Renal cortex interstitium (tissue), 15 donors: ENCODE measurements at places on chromosomes 6 and 20.

DNA sequence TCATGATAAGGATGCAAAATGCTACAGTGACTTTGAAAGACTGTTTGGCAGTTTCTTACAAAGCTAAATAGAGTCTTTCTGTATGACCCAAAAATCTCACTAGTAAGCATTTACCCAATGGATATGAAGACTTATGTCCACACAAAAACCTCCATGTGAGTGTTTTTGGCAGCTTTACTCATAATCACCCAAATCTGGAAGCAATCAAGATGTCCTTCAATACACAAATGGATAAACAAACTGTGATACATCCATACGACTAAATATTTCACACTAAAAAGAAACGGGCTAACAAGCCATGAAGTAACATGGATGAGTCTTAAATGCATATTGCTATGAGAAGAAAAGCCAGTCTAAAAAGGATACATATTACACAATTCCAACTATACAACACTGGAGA, 117.2 kb downstream of the PDE10A start:
- no peak for DNase-seq

DNA sequence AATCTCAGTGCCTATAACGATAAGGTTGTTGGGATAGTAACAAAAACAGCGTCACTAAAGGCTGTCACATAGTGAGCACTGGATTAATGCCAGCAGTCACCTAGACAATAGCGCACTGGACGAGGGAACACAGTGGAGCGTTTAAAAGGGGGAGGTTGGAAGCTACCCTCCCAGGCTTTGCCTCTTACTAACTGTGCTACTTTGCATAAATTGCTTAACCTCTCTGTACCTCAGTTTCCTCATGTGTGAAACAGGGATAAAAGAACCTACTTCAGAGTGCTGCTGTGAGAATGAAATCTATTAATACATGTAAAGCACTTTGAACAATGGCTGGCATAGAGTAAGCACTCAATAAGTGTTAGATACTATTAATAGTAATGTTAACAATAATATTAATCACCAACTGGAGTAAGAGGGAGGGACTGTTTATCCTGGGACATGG, 10.5 kb downstream of the BCL2L1 start:
- DNase-seq = no peak

DNA sequence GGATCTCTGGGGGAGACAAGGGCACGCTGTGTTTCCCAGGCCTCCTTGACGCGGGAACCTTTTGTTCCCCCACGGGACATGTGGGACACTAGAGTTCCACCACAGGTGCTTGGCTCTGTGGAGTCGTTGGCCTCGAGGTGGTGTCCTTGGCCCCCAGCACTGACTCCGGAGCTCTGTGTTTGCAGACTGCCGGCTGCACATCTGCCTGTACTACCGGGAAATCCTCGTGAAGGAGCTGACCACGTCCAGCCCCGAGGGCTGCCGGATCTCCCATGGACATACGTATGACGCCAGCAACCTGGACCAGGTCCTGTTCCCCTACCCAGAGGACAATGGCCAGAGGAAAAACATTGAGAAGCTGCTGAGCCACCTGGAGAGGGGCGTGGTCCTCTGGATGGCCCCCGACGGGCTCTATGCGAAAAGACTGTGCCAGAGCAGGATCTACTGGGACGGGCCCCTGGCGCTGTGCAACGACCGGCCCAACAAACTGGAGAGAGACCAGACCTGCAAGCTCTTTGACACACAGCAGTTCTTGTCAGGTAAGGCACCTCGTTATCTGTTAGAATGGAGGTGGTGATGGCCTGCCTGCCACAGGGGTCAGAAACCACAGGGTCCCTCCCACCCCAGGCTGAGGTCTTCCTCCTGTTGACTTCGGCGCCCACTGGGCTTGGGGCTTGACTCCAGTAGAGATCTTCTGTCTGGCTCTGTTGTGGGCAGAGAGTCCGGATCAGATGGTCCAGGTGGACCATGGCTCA, 9.9 kb downstream of the IRF4 start:
- DNase-seq = no peak

DNA sequence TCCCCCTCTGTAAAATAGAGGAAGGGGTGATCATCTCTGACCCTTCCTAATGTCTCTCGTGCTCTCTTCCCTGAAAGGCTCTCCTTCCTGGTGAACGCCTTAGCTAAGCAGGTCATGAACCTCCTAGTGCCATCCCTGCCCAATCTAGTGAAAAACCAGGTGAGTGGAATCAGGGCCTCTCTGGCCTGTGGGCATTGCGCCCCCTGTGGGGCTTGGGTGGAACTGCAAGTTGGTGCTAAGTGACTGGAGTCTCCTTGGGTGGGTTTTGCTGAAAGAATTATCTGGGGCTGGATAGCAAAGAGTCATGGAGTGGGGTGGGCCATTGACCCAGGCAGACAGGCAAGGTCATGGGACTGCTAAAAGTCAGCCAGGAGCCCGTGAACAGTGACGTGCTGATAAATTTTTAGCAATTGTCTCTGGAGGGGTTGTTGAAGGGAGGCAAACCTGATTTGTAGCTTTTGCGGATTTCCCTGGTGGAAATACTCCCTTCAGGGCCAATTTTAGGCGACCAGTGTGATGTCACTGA, 8.9 kb downstream of the BPIFB1 start:
- DNase-seq = peak; percentile 20

DNA sequence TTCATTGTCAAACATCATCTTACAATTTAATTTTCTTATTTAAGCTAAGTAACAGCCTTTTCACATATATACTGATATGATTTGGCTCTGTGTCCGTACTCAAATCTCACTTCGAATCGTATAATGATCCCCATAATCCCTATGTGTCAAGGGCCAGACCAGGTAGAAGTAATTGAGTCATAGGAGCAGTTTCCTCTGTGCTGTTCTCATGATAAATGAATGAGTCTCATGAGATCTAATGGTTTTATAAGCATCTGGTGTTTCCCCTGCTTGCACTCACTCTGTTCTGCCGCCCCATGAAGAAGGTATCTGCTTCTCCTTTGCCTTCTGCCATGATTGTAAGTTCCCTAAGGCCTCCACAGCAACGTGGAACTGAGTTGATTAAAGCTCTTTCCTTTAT, 25.1 kb upstream of the CMTR1 start:
- no peak for DNase-seq

- no peak for DNase-seq
Observed at GRCh38 chr20:5309971-5310370, 6.8 kb downstream of the PROKR2 start.

- no peak for DNase-seq
Observed at GRCh38 chr20:63926298-63926697, 29.9 kb downstream of the UCKL1 start.

DNA sequence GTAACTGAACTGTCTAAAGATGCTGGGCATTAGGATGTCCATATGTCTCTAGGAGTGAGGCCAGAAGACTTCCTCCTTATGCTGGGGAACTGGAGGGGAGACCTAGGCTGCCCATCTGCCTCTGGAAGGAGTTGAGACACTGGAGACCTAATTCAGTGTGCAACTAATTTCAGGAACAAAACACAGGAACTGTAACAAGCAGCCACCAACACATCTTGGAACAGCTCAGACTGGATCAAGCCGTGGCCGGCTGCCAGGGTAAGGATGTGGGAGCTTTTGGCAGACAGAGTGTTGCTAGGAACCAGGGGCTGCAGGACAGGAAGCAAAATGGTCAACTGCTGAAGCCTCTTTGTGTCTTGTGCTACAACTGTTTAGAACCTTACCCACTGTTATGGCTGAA, 16.4 kb upstream of the MAS1 start:
- peak; percentile 8 for DNase-seq

DNA sequence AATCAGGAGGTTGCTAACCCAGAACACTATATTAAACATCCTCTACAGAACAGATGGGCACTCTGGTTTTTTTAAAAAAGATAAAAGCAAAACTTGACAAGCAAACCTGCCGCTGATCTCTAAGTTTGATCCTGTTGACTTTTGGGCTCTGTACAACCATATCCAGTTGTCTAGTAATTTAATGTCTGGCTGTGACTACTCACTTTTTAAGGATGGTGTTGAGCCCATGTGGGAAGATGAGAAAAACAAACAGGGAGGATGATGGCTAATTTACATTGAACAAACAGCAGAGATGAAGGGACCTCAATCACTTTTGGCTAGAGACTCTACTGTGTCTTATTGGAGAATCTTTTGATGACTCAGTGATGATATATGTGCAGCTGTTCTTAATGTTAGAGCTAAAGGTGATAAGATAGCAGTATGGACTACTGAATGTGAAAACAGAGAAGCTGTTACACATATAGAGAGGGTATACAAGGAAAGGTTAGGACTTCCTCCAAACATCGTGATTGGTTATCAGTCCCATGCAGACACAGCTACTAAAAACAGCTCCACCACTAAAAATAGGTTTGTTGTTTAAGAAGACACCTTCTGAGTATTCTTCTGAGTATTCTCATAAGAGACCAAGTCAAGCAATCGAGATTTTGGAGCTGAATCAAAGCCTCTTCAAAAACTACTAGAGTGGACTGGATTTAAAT, 201.2 kb upstream of the SHLD1 start:
- no peak for DNase-seq

DNA sequence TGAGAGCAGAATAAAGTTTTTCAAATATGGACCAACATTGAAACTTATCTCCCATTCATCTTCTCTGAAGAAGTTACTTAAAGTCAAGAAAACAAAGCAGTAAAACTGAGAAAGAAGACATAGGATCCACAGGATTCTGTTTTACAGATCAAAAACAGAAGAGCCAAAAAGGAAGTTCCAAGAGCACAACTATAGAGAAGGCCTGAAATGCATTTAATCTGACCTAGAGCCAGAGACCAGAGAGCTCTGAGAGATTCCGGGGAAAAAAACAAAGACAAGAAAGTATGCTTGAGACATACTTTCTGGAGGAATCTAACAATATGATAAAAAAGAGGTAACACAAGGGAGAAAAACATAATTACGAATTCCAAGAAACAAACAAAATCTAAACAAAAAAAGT, 26.1 kb downstream of the SRPK1 start:
- DNase-seq = no peak

- no peak for DNase-seq
Observed at GRCh38 chr20:51138576-51138975, 115.7 kb upstream of the KCNG1 start.

GRCh38 chr6:51805517-51805916, 281.9 kb downstream of the PKHD1 start:
- DNase-seq = no peak

DNA sequence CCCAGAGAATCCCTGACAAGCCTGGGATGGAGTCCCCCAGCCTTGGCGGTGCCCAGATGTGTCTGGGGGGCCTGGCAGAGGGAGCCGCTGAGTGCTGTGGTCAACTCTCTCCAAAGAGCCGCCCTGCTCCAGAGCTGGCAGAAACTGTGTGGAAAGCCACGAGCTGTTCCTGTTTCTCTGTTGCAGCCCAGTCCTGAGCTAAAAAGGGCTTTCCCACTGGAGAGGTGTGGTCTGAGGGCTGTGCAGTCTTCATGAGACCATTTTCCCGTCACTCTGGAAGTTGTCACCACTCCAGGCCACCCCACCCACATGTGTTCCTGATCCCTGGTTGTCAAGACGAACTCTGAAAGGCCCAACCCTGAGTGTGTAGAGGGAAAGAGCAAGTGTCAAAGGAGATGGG, 99.7 kb upstream of the KCNK16 start:
- DNase-seq = no peak

GRCh38 chr6:11536795-11537194, 754 bp upstream of the TMEM170B start:
- peak; percentile 3 for DNase-seq

DNA sequence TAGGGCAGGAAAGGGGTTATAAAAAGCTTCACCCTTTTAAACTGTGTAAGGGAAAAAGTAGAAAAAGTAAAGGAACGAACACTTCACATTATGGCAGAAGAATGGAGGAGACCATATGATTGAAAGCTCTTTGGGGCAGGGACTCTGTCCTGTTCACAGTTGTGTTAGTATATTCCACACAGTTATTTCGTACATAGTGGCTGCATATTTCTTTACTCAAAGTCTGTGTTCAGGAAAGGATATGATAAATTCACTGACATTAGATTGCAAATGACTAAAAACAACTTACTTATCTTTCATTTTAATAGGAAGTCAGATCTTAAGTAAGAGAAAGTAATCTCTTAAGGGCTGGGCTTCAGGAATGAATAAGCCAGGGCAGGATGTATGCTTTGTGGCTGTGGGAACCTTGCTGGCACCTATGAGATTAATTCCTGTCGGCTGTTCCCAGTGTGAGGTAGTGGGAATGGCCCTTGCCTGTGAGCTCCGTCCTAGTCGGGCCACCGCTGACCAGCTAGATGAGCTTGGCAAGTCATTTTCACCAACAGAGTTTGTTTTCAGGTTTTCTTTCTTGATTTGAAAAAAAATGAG, 11.2 kb downstream of the PPP1R14C start:
- DNase-seq = no peak
